ENCODE measurements at places on chromosomes 11 and 22.

DNA sequence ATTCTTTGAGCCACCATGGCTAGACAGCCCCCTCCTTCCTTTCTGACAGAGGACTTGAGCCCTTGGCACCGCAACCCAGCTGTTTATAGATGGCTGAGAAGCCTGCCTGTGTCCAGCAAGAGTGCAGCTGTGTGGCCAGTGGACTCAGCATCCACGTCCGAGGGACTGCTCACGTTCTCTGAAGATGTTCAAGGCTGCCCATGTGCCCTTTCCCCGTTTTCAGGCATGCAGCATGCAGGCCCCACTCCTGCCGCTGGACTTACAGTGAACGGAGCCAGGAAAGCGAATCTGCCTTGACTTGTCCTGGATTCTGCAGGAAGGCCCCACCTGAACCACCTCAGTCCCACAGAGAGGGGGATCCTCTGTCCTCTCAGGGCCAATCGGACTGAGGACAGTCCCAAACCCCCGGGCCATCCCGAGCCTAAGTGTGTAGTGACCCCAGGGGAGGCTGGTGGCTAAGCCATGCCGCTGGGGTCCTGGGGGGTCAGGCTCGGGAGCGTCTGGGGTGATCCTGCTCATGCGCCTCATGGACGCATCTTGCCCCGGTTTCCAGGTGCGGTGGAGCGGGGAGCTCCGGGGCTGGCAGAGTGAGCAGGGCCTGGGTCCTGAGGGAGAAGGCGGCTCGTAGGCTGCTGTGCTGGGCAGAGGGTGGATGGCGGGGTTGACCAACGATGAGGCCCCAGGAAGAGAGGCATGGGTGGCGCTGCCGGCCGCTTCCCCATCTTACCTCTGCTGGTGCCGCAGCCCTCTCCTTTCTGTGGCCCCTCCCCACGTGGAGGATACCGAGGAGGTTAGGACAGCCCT, 170.7 kb downstream of the CTTN start:
- no peak for DNase-seq

- no peak for DNase-seq
These were observed 33.0 kb downstream of the ZBTB16 start for GRCh38 chr11:114092478-114092877.

GRCh38 chr11:13053255-13053917, 44.3 kb downstream of the RASSF10 start:
- DNase-seq, result no peak

DNA sequence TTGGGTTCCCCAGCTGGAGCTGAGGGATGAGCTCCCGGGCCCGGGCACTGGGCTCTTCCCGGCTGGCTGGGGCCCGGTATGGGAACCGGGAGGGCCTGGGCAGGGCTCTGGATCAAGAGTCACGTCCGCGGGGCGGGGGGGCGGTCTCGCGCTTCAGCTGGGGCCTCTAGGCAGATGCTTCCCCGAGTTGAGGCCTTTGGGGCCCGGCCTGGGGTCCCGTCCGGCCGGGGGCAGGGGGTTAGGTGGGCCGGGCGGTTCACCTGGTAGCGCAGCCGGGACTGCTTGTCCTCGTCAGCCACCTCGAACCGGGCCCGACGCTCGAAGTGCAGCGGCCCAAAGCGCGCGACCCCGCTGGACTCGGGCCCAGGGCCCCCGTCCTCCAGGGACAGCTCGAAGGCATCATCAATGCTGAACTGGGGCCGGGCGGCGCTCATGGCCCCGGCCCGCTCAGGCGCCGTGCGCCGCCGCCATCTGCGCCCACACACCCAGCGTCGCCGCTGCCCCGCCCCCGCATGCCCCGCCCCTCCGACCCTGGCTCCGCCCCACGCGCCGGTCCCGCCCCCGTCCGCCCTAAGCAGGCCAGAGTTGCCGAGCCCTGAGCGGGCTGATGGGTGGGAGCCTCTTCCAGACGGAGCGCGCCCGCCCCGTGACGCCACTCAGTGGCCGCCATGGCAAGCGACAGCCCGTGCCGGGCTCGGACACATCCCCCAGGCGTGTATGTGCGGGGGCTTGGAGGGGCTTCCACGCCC, at the start of gene TMEM134:
Gene TMEM134 (minus strand): TSS at position 493 of the 749 bp plus-strand sequence. CDS start 59 bp downstream, at position 434.
- peak; percentile 88 for DNase-seq

- DNase-seq, result no peak
These were observed 27.7 kb downstream of the MICAL2 start for GRCh38 chr11:12137938-12138731.

DNA sequence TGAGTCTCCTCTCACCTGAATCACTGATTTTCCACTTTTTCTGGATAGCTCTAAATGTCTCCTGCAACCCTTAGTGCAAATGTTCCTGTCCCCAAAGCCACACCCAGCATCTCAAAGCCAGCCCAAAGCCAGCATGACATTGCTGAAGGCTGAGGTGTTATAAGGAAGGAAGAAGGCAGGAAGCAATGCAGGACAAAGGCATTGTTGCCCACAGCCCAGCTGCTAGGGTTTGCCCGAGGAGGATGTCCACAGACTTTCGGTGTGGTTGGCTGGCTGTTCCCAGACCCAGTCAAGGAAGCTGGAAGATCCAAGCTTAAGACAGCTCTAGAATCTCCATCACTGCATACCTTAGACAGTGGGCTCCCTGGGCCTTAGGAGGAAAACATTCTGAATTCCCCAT, 23.5 kb downstream of the CHST1 start:
- no peak for DNase-seq

DNA sequence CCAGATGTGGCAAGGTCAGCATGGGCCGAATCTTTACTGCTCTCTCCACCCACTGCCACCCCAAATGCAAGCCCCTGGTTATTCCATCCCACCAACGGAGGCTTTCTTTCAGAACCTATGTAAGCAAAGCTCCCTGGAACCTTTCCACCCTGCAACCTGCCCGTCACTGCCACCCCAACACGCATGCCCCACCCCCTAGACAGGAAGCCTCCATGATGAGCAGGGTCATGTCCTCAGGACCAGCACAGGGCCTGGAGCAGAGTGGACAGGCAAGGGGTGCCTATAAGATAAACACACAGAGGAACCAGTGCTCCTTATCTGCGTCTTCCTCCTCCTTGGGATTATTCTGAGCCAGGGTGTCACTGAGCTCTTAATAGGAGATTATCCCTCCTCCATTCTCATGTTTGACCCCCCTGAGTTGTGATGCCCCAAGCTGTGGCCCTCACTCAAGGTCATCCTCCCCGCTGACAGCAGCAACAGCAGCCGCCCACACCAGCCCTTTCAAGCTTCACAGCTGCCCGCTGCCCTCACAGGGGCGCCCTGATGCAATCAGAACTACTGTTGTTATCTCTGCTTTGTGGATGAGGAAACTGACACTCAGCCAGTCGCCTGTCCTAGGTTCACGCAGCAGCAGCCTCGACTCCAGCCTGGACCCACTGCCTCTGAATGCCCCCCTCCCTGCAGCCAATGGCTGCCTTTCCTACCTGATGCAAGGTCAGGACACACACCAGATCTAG, 647.3 kb downstream of the TBC1D22A start:
- DNase-seq, result no peak

GRCh38 chr11:42170601-42171000, 711.1 kb upstream of the LRRC4C start:
- DNase-seq, result no peak

DNA sequence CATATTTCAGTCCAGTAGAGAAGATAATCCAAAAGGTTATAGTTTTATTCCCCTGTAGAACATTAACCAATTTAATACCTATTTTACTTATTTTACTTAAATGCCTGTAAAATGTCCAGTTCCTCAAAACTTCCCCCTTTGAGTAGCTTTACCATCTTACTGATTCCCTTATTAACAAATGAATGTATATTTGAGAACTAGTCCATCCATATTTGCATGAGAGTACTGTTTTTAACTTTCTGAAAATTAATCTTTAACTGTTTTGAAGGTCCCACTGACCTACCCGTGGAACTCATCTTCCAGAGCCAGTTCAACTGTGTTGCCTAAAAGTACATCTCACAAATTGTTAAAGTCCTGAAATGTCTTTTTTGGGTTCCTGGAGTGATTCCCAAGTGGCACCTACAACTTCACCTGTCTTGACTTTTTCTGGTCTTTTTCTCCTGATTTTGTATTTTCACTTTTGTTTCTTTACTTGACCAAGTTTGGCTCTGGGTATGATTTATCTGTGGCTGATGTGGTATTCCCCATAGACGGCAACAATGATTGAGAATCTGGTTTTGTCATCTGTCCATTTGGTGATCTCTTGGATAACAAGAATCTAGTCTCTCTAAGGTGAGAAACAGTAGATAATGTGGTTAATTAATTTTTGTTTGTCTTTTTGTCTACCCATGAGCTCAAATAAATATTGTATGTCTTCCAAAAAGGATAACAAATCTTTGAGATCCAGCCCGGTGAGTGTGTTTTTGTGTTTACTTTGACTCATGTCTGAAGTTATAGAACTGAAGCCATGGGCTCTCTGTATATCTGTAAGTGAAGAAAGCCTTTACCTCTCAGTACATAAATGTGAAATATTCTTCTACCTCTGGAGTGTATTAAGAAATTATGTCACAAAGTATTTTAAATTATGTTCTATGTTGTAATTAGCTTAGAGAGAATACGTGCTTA, 174.2 kb downstream of the ETS1 start:
- no peak for DNase-seq

DNA sequence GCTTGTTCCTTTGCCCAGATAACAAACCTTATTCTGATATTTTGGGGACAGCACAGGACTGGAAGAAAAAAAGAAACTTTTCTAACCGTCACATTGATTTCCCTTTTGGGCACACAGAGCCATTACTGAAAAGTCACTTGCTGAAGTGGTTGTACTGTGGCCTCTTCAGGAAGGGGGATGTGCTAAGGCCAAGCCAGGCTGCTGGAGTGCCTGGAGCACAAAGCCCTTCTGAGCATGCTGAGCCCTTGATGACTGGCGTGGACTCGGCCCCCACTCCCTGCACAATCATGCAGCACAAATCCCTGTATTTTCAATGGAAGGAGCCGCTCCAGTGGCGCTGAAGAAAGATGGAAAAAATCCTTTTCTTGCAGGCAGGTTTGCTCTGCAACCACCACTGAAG, 164.2 kb downstream of the NTM start:
- no peak for DNase-seq

DNA sequence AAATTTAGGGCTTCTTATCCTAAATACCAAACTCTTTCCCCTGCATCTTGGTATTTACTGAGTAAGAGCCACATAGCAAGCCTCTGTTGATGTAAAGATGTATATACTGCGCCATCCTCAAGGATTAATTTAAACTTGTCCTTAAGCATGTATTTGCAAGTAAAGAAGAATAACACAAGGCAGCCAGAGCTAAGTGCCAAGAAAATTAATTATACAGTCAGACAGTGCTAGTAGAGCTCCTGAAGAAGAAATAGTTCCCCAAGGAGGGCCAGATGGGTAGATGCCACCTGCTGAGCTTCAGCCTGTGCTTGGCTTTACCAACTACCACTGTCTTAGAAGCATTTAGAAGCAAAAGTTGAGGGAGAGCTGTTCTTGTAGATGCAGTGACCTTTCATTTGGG, 470.0 kb downstream of the BUD13 start:
- no peak for DNase-seq

DNA sequence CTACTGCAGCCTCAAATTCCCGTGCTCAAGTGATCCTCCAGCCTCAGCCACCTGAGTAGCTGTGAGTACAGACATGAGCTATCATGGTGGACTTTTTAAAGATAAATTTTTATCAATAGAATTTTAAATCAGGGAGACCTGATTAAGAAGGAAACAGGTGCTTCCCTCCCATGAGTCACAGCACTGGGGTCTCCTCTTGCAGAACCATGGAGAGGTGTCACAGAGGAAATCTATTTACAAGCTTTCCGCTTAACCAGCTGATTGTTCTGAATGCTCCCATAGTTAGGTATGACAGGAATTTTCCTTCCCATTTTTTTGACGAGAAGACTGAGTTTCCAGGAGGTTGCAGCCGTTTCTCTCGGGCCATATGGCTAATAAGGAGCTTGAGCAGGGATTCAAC, 516.1 kb downstream of the MIAT start:
- DNase-seq, result no peak

DNA sequence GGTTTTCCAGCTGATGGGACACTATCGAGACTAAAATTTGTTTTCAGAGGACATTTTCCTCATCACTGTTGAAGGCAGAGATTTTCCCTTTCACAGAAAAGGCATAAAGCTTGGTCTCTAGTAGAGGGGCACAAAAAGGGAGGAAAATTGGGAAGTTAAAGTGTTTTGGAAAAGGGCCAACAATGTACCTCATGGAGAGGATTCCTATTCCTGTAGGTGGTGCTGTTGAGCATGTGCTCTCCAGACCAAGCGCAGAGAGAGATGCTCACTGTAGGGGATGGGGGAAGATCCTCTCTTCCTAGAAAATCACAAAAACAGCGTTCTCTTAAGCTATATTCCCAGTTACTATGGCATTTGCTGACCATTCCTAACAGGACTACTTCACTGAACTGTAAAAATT, 44.9 kb downstream of the OR4C46 start:
- no peak for DNase-seq

DNA sequence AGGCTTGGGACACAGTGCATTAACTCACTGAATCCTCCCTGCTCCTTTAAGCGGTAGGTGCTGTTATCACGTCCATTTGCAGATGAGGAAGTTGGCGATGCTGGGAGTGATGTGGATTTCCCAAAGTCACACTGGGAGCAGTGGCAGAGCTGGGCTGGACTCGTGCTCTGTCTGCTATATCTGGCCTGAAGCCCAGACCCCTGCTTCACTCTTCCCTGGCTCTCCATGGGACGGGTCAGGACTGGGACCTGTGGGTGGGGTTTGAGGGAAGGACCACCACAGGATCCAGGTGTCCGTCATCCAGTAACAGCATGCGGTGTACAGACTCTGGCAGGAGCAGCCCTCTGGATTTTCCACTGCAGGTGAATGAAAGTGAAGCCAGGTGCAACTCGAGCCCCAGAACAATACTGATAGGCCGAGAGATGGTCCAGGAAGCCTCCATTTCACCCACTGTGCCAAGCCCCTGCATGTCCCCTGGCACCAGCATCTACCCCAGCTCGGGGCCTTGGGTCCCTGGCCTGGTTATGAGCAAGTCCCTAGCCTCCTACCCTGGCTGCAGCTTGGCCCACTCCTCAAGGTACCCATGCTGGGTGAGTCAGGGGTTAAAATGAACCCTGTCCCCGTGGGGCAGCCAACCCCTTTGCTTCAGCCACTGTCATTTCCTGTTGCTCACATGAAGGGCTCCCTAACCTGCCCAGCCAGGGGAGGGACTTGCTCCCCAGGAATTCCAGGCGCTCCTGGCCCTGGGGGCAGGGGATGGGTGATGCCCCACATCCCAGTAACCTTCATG, 4.2 kb downstream of the USP2 start:
- no peak for DNase-seq

DNA sequence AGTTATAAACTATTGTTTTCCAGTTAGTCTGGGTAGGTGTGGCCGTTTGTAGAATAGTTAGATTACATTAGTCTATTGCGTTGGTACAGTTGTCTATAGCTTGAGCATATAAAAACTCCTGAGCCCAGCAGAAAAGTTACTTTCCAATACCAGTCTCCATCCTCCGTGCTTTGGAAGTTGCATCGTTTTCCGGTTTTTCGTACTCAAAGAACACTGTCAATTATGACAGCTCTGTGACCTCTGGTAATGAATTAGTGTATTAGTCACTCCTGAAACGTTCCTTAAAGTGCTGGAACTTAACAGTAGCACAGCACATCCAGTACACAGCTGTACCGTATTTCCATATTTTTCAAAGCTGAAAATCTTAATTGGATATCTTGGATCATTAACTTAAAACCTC, 808 bp upstream of the MSANTD2 start:
- DNase-seq, result no peak

Measured in activated CD4-positive, alpha-beta T cell treated with anti-CD3 and anti-CD28 coated beads, Interleukin-2, amount 50 U/mL, for 24 hours (primary cell).